ENCODE measurements at places on chromosomes 2 and 18.

DNA sequence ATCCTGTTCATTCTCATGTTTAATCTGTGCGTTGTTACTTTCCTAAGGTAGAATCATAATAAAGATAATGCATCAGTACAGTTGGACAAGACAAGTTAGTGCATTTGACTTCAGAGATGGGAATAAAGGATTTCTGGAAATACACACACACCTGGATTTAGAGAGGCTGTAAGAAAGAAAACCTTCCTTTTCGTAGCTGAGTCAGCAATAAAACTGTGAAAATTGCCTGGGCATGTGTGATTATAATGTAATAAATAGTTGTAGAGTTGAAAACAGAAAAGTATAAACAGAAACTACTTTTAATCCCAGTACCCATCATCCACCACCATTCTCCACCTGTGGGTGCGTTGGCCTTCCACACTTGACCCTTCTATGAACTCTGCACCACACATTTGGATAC, 15.4 kb downstream of the CFAP53 start:
- no peak for DNase-seq

DNA sequence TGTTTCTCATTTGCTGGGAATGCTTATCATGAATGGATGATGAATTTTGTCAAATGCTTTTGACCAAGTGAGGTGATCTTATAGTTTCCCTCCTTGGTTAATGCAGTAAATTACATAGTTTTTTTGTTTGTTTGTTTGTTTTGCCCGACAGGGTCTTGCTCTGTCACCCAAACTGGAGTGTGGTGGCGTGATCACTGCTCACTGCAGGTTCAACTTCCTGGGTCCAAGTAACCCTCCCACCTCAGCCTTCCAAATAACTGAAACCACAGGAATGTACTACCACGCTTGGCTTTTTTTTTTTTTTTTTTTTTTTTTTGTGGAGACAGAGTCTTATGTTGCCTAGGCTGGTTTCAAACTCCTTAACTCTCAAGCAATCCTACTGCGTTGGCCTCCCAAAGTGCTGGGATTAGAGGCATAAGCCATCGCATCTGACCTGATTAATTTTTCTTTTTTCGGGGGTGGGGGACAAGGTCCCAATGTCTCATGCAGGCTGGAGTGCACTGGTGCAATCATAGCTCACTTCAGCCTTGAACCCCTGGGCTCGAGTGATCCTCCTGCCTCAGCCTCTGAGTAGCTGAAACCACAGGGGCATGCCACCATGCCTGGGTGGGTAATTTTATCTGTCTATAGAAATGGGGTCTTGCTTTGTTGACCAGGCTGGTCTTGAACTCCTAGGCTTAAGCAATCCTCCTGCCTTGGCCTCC, 48.6 kb downstream of the SMAD2 start:
- no peak for DNase-seq

GRCh38 chr2:39301352-39301751, 57.6 kb upstream of the CDKL4 start:
- no peak for DNase-seq

DNA sequence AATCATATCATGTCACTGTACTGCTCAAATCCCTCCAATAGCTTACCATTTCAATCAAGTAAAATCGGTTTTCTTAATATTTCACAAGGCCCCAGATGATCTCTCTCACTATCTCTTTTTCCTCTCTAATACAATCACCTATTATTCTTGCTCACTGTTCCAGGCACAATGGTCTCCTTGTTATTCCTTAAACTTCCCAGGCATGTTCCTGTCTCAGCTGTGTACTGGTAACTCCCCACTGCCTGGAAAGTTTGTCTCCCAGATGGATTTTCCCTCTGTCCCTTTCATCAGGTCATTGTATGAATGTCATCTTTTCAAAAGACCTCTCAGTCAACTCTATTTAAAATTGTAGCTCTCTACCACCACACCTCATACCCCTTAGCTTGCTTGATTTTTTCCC, 30.7 kb upstream of the FANCL start:
- DNase-seq = no peak

DNA sequence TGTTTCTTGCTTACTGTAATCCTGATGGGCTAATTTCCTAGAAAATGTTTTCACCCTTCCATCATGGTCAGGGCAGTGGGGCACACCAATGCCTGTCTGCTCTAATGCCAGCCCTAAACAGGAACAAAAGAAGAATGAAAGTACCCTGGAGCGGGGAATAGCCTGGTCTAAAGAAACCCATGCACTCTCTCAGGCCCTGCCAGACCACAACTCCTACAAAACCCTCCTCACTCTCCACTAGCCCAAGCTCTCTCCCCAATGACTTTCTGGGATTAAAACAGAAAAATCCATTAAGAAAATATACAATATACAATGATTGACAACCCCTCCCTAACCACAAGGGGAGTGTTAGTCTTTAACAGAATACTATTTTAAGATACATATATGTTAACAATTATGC, 67.6 kb downstream of the AAK1 start:
- no peak for DNase-seq

DNA sequence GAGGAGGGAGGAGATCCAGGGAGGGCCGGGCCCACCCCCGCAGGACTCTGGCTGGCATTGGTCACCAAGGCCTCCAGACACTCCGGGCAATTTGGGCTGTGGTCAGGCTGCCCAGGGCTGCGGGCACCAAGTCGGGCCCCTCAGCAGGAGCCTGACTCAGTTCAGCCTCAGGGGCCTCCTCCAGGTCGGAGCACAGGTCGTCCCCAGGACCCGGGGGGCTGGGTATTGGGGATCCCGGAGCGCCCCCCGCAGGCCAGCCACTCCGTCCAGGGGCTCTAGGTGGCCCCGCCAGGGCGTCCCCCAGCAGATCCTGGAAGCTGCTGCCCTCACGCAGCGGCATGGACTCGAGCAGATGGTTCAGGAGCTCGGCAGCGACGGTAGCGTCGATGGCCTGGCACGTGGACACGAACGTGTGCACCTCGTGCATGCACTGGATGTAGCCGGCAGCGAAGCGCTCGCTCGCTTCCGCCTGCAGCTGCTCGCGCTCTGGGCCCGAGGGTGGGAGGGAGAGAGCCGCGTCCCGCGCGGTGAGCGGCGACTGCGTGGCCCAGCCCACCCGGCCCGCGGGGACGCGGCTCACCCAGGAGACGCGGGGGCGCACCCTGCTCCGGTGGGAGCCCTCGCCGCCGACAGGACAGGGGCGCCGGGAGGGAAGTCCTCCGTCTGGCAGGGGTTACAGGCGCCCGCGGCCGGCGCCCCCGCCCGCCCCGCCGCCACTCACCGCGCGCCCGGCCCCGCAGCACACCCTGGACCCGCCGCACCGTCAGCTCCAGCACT, 884 bp downstream of the HES6 start:
- DNase-seq = no peak

DNA sequence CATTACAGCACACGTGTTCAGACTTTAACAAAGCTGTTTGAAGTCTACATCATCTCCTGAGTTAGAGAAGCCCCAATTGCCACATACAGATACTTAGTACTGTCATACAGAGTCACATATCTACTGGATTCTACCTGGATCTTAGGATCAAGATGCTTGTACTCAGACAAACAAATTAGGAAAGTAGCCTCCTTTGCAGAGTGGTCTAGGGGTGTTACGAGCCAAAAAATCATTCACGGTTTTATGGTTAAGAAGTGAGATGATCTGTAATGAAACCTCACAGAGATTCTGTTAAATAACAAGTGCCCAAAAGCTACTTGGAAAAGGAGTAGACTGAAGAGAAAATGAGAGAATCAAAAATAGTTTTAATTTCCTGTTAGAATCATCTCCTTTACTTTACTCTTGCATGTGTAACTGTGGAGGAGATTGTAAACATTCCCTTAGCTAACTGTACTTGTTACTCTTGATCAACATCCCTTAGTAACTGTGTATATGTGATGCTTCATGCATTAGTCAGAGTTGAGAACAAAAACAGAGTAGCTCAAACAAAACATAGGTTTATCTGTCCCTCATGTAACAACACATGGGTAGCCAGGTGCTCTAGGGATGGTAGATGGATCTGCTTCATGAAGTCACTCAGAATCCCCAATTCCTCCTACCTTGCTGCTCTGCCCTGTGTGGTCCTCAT, 16.4 kb upstream of the IL1RL1 start:
- DNase-seq = no peak

DNA sequence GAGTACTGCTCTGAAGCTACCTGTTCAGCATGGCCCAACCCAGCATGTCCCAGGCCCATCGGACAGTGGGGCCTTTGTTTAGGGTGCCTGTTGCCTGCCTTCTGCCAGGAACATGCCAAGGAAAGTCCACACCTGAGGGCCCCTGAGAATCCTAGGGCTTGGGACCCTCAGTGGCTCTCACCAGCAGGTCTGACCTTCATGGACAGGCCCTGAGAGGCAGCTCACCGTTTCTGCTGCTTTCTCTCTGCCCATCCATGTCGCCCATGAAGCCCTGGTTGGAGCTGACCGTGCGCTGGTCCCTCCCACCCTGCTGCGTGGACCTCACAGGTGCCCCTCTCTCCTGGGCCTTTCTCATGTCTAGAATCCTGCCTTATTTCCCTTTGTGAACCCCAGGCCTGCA, 124.0 kb downstream of the GBX2 start:
- no peak for DNase-seq

DNA sequence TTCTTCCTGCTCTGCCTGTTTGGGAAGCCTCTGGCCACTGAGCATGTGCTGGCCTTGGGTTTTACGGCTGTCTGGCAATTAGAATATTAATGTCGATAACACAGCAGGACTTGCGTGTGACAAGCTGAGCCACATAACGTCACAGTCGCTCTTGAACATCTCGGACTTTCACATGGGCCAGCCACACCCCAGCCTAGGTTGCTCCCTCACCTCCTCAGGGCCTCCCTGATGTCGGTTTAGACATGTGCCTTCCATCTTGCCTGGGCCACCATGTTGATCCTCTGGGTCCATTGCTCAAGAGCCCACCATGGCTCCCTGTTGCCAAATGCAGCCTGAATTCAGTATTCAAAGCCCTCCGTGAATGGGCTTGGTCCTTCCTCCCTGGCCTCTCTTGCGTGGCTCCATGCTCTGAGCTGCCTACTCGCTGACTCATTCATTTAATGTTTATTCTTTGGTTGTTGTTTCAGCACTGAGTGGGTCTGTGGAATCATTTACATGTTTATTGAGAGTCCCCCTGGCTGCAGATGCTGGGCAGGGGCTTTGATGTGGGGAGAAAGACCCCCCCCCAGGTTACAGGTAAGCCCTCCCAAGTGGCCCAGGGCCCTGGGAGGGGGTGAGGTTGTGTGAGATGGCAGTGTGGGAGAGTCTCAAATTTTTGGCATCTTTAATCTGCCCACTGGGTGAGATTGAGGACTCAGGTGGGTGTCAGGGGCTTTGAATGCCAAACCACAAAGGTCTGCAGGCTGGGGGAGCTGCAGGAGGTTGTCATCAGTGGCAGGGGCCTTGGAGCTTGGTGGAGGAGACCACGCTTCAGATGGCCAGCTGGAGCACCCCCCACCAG, 62.0 kb downstream of the ODC1 start:
- DNase-seq = no peak
